ENCODE measurements at places on chromosomes 5 and 9. TPM values are rescaled to one million over a fixed set of nuclear protein-coding genes. Genes with fewer than 3 reads are reported as not detected.

CARTPT gene
- not detected for total RNA-seq

FCN2 gene
- not detected for total RNA-seq

AIF1L gene
- not detected for total RNA-seq

NAIP gene
- total RNA-seq, result 1.2 TPM

- no peak for DNase-seq
Observed at GRCh38 chr5:126846744-126847455, 70.0 kb downstream of the LMNB1 start.
